Stimulated activated CD8-positive, alpha-beta memory T cell treated with anti-CD3 and anti-CD28 coated beads, Interleukin-4, amount 100 ng/mL, for 1 hour (primary cell): ENCODE measurements at places on chromosomes 1 and 21.

GRCh38 chr1:229070168-229070567, 200.7 kb upstream of the RAB4A start:
- DNase-seq: no peak

- no peak for DNase-seq
These were observed 100.7 kb upstream of the ACTRT2 start for GRCh38 chr1:2920421-2921015.

GRCh38 chr1:216224233-216224632, 199.0 kb downstream of the USH2A start:
- DNase-seq: no peak

GRCh38 chr1:158179301-158180041, 1.2 kb upstream of the CD1D start:
- no peak for DNase-seq

GRCh38 chr1:116165572-116165971, 54.4 kb downstream of the MAB21L3 start:
- DNase-seq: no peak

GRCh38 chr1:223712850-223713474, 623 bp downstream of the CAPN2 start:
- DNase-seq: no peak
